Midbrain (tissue), 1 donor: ENCODE measurements at places on chromosomes 5 and 9.

GRCh38 chr9:81772144-81772543 lies 82.8 kb upstream of the TLE1 start:
- no peak for DNase-seq

DNA sequence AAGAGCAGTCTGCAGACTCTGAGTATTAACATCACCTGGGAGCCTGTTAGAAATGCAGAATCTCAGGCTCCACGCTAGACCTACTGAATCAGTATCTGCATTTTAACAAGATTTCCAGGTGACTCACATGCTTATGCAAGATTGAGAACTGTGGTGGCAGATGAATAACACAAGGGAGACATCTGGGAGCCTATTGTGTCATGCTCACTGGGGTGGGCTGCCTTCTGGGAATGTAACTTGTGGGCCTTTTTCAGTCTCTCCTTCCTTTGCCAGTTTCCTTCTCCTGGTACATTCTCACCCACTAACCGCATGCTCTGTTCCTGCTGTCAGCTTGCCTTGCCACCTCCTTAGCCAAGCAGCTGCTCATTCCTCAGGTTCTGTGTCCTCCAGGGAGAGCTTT lies 176.6 kb upstream of the C9orf72 start:
- no peak for DNase-seq

DNA sequence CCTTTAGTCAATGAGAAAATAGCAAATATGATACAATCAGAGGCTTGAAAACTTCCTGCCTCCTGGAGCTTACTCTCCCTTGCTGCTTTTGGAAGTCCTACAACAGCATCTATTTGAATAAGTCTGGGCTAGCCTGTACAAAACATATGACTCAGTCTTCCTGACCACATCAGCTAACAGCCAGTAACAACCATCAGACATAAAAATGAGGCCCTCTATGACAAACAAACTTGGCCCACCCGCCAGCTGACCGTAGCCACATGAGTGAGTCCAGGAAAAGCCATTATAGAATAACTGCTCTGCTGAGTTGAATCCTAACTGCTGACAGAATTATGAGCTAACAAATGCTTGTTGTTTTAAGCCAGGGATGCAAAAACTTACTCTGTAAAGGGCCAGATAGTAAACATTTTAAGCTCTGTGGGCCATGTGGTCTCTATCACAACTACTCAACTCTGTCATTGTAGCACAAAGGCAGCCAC lies 347.6 kb downstream of the PTPRD start:
- no peak for DNase-seq

DNA sequence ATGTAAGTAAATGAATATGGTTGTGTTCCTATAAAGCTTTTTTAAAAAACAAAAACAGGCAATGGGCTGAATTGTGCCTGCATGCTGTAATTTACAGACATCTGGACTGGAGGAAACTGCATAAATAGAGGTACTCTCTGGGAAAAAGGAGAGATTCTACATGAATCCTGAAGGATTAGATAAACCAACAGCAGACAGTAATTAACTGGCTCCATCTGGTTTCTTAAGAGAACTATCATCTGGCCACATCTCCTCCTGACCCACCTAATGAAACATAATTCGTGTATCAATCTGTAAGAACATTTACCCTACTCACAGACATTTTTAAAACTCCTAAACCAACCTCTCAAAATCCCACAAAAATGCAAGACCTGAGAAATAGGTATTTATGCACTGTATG lies 528.1 kb upstream of the ST8SIA4 start:
- DNase-seq = no peak

DNA sequence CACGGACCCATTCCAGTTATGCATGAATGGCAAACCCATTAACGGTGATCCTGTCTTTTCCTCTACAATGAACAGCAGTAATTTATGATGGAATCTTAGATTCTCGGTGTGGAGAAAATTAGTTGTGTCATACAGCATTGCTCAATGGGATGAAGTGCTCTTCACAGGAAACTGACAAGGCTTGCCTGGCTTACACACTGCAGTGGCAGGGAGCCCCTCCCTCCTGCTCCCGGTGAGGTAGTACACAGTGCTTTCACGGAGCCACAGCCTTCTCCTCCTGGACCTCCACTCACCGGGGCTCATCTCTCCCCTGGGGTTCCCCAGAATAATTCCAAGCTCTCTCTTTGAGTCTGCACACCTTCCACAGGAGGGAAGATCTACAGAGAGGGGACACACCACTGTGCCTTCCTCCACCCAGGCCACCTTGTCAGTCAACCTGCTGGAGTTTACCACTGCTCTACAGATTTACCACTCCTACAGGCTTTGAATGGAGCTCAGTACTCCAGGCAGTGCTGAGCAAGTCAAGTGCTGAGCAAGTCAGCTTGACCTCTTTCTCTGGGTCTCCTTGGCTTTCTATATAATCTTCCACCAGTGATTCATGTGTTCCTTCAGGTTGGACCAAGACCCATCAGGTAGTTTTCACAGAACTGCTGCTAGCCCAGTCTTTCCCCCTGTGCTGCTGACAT lies 59.1 kb upstream of the TBC1D2 start:
- DNase-seq = no peak

DNA sequence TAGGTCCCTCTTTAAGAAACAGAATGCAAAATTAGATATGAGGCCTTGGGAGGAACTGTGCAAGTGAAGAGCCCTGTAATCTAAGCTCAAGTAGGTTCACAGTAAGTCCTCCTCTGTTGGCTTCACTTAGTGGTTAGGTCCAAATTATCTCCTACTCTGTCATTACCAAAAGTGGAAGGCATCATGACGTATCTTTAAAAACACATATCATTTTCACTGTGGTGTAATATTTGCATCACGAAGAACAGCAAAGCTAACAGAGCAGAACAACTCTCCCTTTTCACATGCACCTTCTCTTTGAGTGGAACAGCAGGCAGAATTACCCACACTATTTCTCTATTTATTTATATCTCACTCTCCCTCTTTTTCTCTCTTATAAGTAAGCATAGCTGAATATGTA lies 240.5 kb upstream of the CCNH start:
- DNase-seq = no peak
